ENCODE measurements at places on chromosomes 16 and 17.

GRCh38 chr17:5042157-5043022 is 7.2 kb upstream of the SLC52A1 start:
- DNase-seq: no peak

DNA sequence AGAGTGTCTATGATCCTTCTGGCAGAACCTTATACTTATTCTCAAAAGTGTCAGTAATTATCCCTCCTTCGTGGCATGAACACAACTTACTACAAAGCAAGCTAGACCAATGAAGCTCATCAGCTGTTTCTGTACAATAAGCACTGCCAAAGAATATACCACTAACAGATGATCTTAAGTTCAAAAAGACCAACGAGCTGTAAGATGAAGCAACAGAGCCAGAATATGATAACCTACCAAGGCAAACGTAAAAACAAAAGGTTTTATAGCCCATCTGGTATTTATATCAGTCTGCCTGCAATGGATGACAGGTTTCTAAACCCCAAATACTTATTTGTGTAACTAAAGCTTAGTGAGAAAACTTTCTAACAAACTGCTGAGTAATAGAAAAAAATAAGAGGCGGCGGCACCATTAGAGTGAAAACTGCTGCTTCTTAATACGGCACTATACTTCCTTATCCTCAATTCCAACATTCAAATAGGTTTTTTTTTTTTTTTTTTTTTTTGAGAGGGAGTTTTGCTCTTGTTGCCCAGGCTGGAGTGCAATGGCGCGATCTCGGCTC is 22.1 kb downstream of the NME2 start:
- no peak for DNase-seq

DNA sequence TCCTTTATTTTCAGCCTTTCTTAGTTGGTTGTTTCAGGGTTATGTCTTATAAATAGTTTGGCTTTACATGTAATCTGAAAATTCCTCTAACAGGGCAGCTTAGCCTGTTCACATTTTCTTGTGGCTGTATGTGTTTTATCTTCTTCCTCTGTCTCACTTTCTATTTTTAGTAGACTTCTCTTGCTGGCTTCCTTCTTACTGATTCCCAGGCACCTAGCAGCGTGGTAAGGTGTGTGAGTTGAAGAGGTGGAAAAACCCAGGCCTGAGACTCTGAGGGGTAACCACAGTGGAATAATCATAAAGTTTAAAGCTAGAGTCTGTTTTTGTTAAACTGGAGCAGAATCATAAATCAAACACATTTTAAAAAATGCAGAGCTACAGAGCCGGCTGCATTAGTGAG is 190.9 kb downstream of the LGALS9B start:
- DNase-seq: no peak

DNA sequence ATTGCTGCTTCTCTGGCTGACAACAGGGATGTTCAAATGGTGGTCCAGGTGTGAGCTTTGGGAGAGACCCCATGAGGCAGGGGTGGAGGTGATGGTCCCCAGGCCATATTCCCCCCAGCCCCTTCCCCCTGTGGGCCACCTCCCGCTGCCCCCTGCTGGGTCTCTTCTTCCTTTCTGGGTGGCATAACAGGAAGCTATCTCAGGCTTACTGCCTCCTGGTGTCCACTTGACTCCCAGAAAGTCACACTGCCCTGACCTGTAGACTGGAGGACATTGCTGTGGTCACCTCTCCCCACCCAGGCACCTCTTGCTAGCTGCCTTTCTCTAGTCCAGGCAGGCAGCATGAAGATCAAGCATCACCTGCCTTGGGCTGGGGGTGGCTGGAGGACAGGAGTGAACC is 46.4 kb upstream of the PLCG2 start:
- no peak for DNase-seq

GRCh38 chr16:586047-586644 is 3.7 kb upstream of the RAB40C start:
- DNase-seq: no peak

DNA sequence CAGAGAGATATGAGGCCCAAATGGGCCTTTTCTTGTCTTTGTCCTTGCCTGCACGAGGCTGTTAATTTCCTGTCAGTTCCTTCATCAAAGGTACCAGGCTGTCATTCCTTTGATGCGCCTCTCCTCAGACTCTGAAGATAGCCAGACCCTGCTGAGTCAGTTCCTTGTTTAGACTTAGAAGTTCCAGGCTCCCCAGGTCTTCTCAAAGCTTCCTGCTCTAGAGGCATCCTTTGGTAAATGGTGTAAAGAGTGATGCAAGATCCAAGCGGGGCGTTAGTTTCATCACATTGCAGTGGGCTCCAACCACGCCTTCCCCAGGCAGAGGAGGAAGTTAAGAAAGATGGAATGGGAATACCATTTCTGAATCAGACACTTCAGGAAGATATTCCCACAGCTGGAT is 4.0 kb upstream of the CDH11 start:
- no peak for DNase-seq

DNA sequence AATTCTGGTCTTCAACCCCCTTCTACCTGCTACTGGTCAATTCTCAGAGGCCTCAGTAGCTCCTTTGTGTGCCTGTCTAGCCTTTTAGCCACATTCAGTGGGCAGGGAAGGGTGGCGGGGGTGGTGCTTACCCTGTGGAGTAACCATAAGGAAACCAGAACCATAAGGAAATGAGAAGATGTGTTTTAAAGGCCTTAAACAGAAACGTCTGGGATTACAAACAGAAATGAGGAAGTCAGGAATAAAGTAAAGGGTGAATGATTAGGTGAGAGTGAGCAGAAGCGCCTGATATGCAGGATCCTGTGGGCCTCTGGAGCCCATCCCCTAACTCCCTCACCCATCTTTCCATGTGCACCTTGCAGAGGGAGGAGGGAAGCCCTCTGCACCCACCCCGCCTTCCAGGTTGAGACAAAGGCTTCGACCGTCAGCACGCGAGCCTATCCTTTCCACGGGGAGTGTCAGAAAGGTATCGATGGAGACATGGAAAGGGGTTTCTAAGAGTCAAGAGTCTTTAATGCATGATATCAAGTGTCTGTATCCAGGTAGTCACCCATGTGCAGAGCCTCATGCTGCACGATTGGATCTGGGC is 20.4 kb downstream of the KIAA0513 start:
- no peak for DNase-seq

DNA sequence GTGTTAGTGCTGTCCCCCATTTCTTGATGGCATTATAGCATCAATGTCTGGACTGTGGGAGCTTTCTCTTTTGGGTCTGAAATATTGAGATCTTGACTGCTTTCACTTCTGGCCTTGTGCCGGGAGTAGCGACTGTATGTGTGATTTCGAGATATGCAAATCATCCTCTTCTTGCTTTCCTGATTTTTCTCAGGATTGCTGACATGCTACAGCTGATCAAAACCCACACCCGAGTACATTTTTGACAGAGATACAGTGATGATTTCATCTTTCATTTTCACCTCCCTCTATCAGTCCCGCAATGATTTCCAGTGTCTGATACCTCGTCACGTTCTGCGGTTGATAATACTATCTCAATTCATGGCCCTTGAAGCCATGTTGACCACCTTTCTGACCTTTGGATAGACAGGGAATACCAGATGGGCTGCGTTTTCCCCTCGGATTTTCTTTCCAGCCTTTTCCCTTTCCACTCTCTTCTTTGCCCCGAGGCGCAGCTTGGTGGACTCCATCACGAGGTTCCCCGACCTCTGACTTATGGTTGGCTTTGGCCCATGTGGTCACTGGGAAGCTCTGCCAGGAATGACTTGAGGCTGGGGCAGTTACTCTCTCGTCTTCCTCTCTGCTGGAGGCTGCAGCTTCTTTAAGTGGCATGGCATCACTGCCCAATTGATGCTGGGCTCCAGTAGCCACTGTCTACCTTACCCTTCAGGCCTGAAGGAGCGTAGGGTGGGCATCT is 184.4 kb downstream of the SNX29 start:
- peak; percentile 28 for DNase-seq

DNA sequence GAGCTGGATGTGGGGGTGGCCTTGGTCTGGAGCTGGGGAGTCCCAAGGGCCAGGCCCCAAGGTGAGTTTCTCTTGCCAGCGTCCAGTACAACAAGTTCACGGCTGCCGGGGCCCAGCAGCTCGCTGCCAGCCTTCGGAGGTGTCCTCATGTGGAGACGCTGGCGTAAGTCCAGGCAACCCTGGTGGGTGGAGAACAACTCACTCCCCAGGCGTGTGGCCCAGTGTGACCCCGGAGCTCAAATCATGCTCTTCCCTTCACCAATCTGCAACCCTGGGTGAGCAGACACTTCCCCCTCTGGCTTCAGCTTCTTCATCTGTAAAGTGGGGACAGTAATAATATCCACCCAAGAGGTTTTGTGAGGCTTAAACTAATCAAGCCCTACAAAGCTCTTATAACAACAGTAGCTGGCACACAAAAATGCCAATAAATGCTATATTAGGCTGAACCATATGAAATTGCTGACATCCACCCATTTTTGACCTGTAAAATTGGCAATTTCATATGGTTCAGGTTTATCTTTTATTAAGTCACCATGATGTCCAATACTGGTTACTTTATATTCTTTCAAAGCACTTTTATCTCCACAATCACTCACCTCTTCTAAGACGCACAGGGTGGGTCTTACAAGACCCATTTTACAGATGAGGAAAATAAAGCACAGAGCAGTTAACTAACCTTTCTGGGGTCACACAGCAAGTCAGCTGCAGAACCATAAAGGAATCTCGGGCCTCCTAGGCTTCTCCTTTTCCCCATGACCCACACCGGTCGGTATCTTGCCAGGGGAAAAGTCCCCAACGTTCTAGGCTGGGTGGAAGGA is 19.7 kb downstream of the DEXI start:
- DNase-seq: no peak

GRCh38 chr17:76548378-76549214 is 8.8 kb downstream of the PRCD start:
- no peak for DNase-seq

DNA sequence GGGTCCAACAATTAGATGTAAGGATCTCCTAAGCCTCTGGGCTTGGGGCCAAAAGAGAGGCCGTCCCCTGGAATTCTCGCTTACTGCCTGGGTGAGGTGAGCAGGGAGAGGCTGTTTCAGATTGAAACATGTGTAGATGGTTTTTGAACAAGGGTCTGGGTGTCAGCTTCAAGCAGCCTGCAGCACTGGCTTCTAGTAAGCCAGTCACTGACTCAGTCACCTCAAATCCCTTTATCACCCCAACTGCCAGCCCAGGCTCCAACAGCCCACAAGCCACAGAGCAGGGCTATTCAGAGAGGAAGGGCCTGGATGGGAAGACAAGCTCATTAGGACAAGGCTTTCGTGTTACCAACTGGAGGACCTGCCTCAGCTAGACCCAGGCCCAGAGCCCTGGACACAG is 180.2 kb downstream of the CCT6B start:
- DNase-seq: no peak

- DNase-seq: no peak
Observed at GRCh38 chr17:36849871-36850348, 87.4 kb upstream of the LHX1 start.

- DNase-seq: no peak
Observed at GRCh38 chr17:82373731-82374625, 2.4 kb downstream of the UTS2R start.

GRCh38 chr17:59533694-59534093 is 31.7 kb upstream of the DHX40 start:
- DNase-seq: no peak

GRCh38 chr16:47463771-47464624 is 2.9 kb downstream of the PHKB start:
- DNase-seq: no peak

DNA sequence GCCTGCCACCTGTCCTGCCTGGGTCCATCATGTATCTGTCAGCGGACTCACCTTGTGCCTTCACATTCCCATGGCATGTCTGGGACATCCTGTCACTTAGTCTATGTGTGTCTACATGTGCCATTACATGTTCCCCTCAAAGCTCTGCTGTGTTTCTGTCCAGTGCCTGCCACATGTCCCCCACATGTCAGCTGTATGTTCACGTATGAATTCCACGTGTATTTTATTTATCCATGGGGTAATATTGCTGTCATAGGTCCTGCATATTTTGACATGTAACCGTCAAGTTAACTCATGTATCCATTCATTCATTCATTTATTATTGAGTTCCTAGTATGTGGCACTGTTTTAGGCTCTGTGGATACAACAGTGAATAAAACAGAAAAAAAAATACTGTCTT is 20.8 kb downstream of the TMEM92 start:
- no peak for DNase-seq

DNA sequence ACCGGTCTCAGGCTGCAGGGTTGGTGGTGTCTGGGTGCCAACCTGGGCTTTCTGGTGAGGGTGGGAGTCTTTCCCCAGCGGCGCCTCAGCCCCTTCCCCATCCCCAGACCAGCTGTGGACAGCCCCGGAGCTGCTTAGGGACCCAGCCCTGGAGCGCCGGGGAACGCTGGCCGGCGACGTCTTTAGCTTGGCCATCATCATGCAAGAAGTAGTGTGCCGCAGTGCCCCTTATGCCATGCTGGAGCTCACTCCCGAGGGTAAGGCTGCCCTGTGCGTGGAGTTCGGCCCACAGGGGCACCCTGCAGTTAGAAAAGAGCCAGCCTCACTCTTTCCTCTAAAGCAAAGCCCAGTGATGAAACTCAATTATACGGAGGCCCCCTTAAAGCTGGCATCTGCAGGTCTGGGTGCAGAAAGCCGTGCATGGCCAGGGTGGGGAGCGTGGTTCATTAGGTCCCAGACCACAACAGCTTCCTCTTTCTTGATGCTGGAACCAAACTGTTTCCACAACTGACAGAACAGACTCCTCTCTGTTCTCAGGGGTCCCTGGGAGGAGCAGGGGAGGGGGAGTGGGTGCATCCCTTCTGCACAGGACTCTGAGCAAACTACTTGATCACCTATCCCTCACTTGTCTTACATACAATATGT is 10.7 kb downstream of the GUCY2D start:
- no peak for DNase-seq

- DNase-seq: peak; percentile 53
Observed at GRCh38 chr16:15704545-15704987, 54.5 kb downstream of the NDE1 start.

GRCh38 chr17:62692721-62693431 is 65.4 kb downstream of the MRC2 start:
- DNase-seq: no peak

- no peak for DNase-seq
Observed at GRCh38 chr17:29699283-29699682, 76.6 kb upstream of the CORO6 start.

DNA sequence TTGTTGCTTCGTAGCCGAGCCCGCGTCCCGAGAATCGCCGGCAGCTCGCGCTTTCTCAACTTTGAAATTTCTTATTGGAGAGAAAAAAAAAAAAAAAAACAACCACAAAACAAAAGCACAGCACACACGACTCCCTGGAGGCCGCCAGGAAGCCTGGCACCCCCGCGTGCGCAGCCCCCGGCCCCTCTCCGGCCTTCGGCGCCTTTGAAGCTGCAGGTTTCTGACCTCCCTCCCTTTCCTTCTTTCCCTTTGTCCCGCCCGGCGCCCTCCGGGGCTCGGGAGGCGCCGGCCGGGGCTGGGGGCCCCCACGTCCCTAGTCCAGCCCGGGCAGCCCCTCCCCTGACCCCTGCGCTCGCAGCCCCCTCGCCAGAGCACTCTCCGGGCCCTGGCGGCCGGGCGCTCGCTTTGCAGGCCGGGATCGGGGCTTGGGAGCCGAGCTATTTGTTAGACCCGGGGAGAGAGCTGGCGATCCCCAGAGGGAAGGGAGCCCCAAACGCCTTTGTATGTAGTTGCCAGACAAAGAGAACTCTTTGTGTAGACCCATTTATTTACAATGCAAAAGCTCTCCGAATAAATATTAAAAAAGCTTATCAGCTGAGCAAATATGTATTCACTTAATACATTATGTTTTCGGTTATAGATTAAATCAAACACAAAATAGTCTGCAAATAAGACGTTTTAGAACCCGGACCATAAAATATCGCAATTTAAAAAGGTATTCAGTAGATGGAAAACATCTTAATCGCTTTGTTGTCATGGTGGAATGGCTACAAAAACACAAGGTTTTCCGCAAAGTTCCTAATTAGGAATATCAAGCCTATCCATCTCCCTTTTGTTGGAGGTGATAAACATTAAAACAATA is 2.3 kb downstream of the BAHCC1 start:
- DNase-seq: no peak
